ENCODE measurements at places on chromosomes 5 and 9.

DNA sequence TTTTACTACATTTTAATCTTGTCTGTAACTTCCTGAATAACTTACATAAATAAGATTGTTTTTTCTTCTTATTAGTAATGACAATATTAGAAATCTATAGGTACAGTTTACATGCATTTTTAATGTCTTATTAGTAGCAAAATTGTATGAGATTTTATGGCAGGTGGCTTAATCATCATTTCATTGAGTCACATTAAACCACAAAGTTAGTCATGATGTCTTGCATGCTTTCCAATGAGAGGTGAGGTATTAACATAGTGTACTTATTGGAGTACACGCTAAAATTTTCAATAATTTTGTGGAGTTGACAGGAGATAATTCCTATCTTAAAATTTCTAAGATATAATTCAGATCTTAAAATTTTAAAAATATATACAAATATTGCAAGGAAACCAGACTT is 989.6 kb upstream of the ARRDC3 start:
- no peak for DNase-seq

DNA sequence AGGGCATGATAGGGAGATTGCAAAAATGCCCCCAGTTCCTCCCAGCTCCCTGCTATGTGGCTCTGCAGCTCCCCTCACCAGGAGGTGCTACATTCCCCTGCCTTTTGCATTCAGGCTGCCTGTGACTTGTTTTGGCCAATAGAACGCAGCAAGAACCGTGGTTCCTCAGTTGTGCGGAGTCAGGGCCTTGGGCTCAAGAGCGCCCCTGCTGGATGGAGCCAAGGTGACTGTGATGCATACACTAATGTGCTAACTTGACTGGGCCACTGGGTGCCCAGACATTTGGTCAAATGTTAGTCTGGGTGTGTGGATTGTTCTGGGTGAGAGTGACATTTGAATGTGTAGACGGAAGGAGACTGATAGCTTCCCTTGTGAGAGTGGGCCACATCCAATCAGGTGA is 123.3 kb upstream of the MVB12B start:
- no peak for DNase-seq

GRCh38 chr9:124658165-124659017 is 112.7 kb downstream of the NR6A1 start:
- peak; percentile 94 for DNase-seq

- no peak for DNase-seq
These were observed 143.5 kb downstream of the GHR start for GRCh38 chr5:42566652-42567295.

DNA sequence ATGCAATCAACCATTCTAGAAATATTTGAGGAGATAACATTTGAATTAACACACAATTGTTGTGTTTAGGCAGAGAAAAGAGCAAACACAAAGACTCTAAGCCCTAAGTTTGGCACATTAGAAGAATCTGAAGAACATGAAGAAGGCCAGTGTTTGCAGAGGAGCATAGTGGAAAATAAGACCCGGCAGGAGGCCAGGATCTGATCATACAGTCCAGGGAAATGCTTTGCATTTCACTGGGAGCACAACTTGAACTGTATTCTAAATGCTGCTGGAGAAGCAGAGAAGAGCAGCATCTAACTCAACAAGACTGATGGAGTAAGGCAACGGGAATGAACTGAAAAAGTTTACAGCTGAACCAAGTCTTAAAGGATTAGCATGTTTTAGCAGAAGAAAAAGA is 463.4 kb downstream of the ZNF608 start:
- no peak for DNase-seq

GRCh38 chr9:125521462-125522327 is 185.3 kb downstream of the MAPKAP1 start:
- DNase-seq: no peak

DNA sequence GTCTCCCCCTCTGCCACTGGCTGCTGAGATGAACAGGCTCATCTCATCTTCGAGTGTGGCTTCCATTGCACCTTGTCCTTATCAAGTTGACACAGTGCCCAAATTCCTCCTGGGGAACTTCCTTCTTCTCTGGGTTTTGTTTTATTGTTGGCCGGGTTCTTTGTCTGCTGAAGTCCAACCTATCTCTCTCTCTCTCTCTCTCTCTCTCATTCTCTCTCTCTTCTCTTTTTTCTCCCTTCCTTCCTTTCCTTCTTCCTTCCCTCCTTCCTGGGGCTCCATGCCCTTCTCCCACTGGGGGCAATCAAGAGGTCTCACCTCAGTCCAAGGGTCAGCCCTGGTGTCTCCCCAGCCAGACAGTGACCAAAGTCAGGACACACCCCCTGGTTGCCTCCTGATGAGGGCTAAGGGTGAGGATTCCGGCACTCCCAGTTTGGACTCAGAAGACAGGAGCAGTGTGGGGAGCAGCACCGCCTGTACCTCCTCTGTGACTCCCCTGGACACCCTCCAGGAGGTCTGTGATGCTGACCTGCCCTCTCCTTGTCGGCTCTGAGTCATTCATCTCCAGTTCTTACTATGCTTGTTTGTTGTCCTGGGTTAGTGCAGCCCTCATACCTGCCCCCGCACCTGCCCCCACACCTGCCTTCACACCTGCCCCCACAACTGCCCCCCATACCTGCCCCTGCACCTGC is 30.7 kb downstream of the KCNT1 start:
- DNase-seq: no peak

DNA sequence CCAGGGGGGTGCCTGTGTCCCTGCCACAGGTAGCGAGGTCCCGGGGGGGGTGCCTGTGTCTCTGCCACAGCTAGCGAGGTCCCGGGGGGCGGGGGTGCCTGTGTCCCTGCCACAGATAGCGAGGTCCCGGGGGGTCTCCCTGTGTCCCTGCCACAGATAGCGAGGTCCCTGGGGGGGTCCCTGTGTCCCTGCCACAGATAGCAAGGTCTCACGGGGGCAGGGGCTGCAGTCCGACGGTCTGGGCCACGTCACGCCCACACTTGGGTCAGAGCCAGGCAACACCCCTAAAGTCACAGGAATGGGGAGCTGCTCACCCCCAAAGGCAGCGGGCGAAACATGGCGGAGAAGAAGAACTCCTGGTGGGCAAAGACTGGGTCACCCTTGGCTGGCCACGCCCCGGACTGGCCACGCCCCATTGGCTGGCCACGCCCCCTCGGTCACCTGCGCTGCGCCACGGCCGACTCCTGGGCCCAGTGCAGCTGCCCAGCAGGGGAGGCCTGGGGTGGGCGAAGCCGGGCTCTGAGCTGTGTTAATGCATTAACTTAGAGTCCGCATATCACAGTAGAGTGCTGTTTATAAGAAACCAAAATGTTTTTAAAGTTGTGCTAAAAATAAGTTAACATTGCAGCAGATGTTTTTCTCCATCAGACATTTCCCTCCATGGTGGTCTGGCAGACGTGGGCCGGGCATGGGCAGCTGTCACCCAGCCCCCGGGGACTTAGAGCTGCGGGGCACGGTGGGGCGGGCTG is 7.0 kb downstream of the NOXA1 start:
- DNase-seq: no peak

- no peak for DNase-seq
These were observed 8.4 kb downstream of the RPL37 start for GRCh38 chr5:40826489-40827187.

DNA sequence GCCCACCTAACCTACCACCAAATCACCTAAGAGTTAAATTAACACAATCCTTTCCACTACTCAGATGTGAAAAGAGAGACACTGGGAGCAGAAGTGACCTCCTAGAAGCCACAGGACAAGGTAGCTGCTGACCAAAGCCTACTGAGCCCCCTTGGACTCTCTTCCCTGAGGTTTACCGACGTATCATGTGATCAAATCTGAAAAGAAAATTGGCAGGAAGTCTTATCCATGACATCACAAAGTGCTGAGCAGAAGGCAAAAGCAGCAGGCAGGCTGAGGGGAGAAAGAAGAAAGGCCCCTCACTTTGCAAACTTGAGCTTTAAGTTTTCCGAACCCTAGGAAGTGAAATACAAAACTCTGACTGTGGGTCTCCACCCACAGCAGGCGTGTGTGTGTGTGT is 11.1 kb downstream of the PRELID2 start:
- no peak for DNase-seq

DNA sequence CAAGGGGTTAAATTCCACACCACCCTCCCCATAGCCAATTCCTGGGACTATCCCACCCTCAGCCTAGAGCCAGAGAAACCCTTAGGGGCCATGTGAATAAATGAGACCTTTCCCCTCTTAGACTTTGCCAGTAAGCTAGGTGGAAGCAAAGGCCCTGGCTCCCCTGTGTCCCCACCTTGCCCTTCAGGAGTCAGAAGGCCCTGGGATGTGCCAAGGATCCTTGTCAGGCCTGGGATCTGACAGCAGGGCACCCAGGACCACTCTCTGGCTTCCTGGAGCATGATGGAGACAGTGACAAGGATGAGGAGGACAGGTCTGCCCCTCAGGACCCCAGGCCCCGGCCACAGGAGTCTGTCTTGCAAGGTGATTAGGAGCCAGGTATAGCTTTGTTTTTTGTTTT is 125.0 kb upstream of the HAND1 start:
- DNase-seq: no peak

DNA sequence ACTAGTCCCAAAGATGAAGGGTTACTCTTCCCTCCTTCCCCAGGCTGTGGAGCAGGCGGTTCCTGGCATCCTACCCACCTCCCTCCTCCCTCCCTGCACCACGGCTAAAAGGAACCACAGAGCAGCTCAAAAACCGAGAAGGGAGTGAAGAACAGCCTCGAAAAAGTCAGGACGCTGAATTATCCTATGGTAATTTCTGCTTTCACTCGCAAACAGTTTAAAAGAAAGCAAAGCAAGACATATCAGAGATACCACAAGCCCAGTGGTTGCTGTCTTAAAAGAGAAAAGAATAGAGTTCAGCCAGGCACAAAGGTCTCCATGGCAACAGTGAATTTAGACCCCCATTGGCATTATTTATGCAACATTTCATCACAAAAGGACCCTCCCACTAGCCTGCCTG is 315.4 kb downstream of the CTNND2 start:
- peak; percentile 57 for DNase-seq

GRCh38 chr5:68295772-68296171 is 80.2 kb downstream of the PIK3R1 start:
- DNase-seq: no peak

DNA sequence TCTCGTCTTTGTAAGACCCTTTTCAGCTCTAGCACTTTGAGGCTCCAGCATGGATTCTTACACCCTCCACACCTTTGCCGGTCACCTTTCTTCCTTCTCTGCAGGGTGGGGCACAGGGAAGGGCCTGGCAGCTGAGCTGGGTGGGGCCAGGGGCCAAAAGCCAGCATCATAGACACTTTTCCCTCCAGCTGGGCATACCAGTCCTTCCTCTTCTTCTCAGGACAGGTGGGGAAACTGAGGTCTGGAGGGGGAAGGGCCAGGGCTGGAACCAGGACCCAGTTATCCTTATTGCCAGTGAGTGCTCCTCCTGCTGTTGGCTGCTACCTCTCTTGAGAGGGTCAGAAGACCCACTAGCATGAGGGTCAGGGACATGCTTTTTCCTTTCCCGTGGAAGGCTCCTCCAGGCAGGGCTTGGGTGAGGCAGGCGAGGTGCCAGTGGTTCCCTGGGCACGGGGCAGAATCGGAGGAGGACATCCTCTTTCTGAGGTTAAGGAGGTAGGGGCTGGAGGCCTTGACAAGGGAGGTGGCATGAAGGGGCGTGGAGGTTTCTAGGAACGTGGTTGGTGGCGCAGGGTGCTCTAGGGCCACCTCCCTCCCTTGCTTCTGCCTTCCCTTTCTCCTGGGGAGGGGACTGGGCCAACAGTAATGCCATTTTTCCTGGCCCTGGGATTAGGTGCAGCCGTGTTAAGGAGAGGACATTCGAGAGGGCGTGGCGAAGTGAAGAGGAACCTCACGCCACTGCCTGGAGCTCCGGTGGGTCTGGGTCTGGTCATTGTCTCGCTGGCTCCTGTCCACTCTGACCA is at the start of gene NDST1:
Gene NDST1, plus strand, starts transcription at position 658 of the 803 bp plus-strand sequence. CDS start 13,124 bp downstream, outside the sequence.
- no peak for DNase-seq

DNA sequence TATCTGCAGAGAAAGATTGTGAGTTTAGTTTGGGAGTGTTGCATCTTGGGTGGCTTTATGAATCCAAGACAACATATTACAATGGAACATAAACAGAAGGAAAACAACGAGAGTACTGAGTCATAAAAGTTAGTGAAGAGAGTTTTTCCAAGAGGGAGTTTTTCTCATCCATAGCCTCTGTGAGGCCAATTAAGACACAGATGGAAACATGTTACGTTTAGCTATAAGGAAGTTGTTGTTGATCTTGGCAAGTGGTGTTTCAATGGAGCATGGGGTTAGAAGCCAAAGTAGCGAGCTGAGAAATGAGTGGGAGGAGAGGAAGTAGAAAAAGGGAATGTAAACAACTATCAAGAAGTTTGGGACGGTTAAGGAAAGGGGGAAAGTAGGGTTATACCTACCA is 53.3 kb upstream of the SPATA31D4 start:
- no peak for DNase-seq

DNA sequence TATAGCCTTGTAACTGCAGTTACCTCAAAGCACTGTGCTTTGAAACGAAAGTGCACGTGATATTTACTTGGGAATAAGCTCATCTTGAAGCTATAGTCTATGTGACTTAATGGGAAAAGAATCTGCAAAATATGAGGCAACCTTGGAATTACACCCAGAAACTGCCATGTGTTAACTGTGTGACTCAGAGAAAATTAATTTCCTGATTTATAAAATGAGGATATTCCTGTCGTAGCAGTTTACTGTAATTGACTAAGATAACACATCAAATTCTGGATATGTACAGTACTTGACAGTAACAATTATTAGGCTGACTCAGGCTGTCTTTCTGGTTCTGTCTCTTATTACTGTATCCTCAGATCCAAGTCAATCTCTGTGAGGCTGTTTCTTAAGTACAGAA is 1079.9 kb upstream of the ACO1 start:
- DNase-seq: no peak

DNA sequence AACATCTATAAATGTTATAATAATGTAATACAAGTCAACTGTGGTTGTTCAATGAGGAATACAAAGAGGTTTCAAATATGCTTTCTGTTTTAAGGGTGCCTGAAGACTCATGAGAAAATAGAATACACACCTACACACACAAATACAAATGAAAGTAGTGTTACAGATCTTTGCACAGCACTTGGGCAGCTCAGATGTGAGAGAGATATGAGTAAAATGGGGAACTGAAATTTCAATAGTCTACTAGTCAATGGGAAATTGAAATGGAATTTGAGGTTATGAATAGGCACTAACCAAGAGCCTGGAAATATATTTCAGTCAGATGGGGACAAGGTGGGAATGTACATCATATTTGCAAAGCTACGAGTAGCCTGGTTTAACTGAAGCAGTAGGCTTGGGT is 96.6 kb downstream of the ISL1 start:
- no peak for DNase-seq

DNA sequence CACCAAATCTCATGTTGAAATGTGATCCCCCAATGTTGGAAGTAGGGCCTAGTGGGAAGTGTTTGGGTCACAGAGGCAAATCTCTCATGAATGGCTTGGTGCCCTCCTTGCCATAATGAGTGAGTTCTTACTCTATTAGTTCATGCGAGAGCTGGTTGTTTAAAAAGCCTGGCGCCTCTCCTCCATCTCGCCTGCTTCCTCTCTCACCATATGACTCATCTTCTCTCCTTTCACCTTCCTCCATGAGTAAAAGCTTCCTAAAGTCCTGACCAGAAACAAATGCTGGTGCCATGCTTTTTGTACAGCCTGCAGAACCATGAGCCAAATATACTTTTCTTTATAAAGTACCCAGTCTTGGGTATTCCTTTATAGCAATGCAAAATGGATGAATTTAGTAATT is 20.9 kb upstream of the ARHGAP26 start:
- no peak for DNase-seq

All from NCI-H1694 treated with DMSO at 0.1 percent for 48 hours (cell line).